Fibroblast of lung (primary cell): ENCODE measurements at places on chromosomes 4 and X. TPM values are rescaled to one million over a fixed set of nuclear protein-coding genes. Genes with fewer than 3 reads are reported as not detected.

Gene NOX1
- not detected in 2 replicates for total RNA-seq

Gene FGF5
- total RNA-seq, result 5.4 and 25.8 TPM in 2 replicates

Gene PABPC5
- total RNA-seq, result 4.4 and 4.5 TPM in 2 replicates

- no peak overlapping the region for H3K27ac ChIP-seq
- H3K36me3 ChIP-seq, result no peaks in the 10 kb centered on the region
- peak; percentile 45 for DNase-seq
- H3K4me3 ChIP-seq, result no peak overlapping the region
- no peaks in the 10 kb centered on the region for H3K27me3 ChIP-seq
Observed at GRCh38 chr4:10006231-10006600, 15.1 kb downstream of the SLC2A9 start.

GRCh38 chr4:153741541-153741940 lies 18.3 kb downstream of the RNF175 start:
- DNase-seq, result no peak
- no peak overlapping the region for H3K4me3 ChIP-seq
- no peak overlapping the region for H3K27ac ChIP-seq

DNA sequence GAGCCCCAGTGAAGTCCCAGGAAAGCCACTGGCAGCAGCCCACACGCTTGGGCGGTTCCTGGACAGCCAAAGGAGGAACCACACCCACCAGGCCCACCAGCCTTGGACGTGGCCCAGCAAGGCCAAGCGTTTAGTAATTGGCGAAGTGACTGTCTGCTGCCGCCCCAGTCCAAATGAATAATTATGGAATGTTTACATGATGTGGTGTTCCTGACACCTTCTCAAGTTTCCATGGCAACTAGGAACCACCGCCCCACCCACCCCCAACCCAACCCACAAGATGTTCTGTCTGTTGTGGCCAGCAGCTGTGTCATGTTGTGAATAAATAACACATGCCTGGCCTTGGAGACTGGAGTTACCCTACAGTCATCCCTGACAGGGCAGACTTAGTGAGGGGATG lies 22.3 kb downstream of the APLN start:
- DNase-seq, result peak; percentile 47
- no peaks in the 10 kb centered on the region for H3K4me1 ChIP-seq
- no peaks in the 10 kb centered on the region for H3K36me3 ChIP-seq

- peaks cover 5% of the 10 kb centered on the region for H3K27me3 ChIP-seq
- H3K27ac ChIP-seq, result no peak overlapping the region
- no peak overlapping the region for H3K4me3 ChIP-seq
- DNase-seq, result no peak
- H3K4me1 ChIP-seq, result no peaks in the 10 kb centered on the region
- H3K36me3 ChIP-seq, result no peaks in the 10 kb centered on the region
Observed at GRCh38 chr4:16056681-16057385, 27.0 kb downstream of the PROM1 start.

Gene STBD1
- total RNA-seq, result 10.8 and 17.5 TPM in 2 replicates

Gene DOK7
- under 0.01 and 0.17 TPM in 2 replicates for total RNA-seq

DNA sequence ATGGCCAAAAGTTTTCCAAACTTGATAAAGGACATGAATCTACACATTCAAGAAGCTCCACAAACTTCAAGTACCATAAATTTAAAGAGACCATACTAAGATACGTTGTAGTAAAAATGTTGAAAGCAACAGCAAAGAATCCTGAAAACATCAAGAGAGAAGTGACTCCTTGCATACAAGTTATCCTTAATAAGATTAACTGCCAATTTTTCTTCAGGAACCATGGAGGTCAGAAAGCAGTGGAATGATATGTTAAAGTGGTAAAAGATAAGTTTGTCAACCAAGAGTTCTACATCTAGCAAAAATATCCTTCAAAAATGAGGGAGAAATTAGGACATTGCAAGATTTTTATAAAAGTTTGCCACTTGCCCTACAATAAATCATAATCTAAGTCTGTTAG lies 43.3 kb downstream of the BMP15 start:
- H3K4me1 ChIP-seq, result no peaks in the 10 kb centered on the region
- H3K4me3 ChIP-seq, result no peak overlapping the region
- H3K27ac ChIP-seq, result no peak overlapping the region
- no peak for DNase-seq
- H3K27me3 ChIP-seq, result no peaks in the 10 kb centered on the region

DNA sequence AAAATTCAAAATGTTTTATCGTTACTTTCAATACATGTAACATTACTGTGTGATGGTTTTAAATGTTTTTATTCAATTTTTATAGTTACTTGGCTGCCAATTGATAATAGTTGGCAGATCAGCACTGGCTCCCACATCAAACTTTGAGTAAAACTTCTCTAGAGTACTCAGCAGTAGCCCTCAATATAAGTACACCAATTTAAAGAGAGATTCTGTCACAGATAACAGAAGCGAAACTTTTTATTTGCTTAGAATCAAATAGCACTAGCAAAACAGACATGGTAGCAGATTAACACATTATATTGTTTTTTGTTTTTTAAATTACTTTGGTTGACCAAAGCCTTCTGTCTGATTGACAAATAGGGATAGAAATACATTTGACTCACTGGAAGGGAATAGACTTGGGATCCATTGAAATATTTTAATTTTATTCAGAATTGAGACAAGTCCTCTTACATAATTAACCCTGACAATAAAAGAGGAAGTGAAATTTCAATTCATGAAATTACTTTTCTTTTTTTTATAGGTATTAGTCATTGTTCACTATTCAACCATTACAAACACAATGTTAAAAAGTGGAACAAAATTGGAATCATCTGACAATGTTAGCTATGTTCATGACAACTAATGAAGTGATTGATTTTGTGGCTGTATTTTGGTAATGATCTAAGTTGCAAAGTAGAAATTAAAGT lies 554.9 kb downstream of the KLHL4 start:
- no peaks in the 10 kb centered on the region for H3K27me3 ChIP-seq
- H3K4me1 ChIP-seq, result no peaks in the 10 kb centered on the region
- DNase-seq, result no peak
- no peak overlapping the region for H3K27ac ChIP-seq
- H3K36me3 ChIP-seq, result no peaks in the 10 kb centered on the region
- H3K4me3 ChIP-seq, result no peak overlapping the region

Gene EPGN
- total RNA-seq, result 0.26 TPM in 1 of 2 replicates, not detected in the other

- peak overlapping the region; percentile 87 for H3K4me3 ChIP-seq
- H3K27me3 ChIP-seq, result no peaks in the 10 kb centered on the region
- H3K4me1 ChIP-seq, result peaks cover 8% of the 10 kb centered on the region
- H3K36me3 ChIP-seq, result peaks cover 4% of the 10 kb centered on the region
- DNase-seq, result no peak
Observed at GRCh38 chrX:155070038-155070437, 898 bp downstream of the CMC4 start.

DNA sequence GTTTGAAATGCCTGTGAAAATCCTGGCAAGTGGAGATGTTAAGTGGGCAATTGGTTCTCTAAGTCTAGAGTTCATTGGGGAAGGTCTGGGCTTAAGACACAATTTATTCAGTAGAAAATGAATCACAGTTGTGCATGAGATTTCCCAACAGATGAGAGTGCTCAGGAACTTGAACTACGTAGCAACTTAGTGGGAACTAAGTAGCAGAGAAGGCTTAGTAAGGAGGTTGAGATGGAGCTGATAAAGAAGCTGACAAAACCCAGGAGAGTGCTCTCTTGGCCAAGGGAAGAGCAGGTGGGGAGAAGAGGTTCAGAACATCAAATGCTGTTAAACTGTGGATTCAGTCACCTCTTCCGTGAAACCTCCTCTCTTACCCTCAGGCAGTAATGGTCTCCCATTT lies 33.0 kb downstream of the AFF1 start:
- no peaks in the 10 kb centered on the region for H3K27me3 ChIP-seq
- H3K36me3 ChIP-seq, result no peaks in the 10 kb centered on the region
- H3K4me1 ChIP-seq, result no peaks in the 10 kb centered on the region
- no peak overlapping the region for H3K27ac ChIP-seq
- DNase-seq, result peak; percentile 59

DNA sequence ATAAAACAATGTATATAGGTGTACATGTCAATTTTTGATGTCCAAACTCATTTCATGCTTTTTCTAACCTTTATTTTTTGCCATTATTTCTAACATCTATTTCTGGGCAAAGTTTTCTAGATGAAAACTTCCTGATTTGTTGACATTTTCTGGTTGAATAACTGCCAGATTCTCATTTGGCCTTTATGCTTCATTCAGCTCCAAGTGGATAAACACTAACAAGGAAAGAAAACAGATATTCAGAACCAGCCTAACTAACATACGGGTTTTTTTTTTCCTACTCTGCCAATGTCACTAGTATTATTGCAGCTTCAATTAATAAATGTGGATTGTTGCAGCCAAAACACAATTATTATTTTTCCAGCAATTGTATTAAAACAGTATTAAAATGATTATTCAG lies 50.9 kb upstream of the RAP1GDS1 start:
- H3K27me3 ChIP-seq, result no peaks in the 10 kb centered on the region
- no peak for DNase-seq
- H3K4me3 ChIP-seq, result no peak overlapping the region
- H3K36me3 ChIP-seq, result no peaks in the 10 kb centered on the region
- no peaks in the 10 kb centered on the region for H3K4me1 ChIP-seq

DNA sequence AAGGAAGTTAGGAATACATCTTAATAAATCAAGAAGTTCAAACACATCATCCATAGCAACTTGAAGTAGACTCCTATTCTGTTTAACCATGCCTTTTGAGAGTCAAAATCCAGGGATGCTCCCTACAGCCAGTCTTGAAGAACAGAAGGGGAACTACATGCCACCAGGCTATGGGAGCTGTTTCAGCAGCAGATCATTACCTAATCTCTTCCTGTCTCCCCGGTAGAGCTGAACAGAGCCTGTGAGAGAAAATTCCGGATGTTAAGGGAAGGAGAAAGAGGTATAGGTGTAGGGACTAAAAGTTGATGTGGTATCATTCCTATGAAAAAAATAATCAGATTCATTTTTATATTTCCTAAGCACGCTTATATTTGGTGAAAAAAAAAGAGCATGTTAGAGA lies 352.2 kb downstream of the SPRY1 start:
- no peak overlapping the region for H3K4me3 ChIP-seq
- H3K27ac ChIP-seq, result no peak overlapping the region
- H3K27me3 ChIP-seq, result no peaks in the 10 kb centered on the region
- H3K36me3 ChIP-seq, result no peaks in the 10 kb centered on the region
- no peak for DNase-seq
- H3K4me1 ChIP-seq, result no peaks in the 10 kb centered on the region

- no peak overlapping the region for H3K27ac ChIP-seq
- H3K27me3 ChIP-seq, result no peaks in the 10 kb centered on the region
- no peaks in the 10 kb centered on the region for H3K4me1 ChIP-seq
- no peaks in the 10 kb centered on the region for H3K36me3 ChIP-seq
- no peak overlapping the region for H3K4me3 ChIP-seq
Observed at GRCh38 chrX:16754019-16754418, 32.2 kb upstream of the TXLNG start.

GRCh38 chr4:5365071-5366008 lies 314.1 kb downstream of the STK32B start:
- no peak overlapping the region for H3K4me3 ChIP-seq
- H3K36me3 ChIP-seq, result no peaks in the 10 kb centered on the region
- H3K4me1 ChIP-seq, result no peaks in the 10 kb centered on the region
- H3K27ac ChIP-seq, result no peak overlapping the region
- no peak for DNase-seq
- no peaks in the 10 kb centered on the region for H3K27me3 ChIP-seq

Gene PRKG2
- total RNA-seq, result 17.5 and 26.5 TPM in 2 replicates

- DNase-seq, result peak; percentile 63
- H3K27ac ChIP-seq, result no peak overlapping the region
- H3K27me3 ChIP-seq, result no peaks in the 10 kb centered on the region
- H3K4me3 ChIP-seq, result no peak overlapping the region
Observed at GRCh38 chr4:145507636-145508035, 26.0 kb downstream of the SMAD1 start.

Gene EMCN
- under 0.01 TPM in 1 of 2 replicates, not detected in the other for total RNA-seq
